ENCODE measurements at places on chromosomes 13 and 19.

DNA sequence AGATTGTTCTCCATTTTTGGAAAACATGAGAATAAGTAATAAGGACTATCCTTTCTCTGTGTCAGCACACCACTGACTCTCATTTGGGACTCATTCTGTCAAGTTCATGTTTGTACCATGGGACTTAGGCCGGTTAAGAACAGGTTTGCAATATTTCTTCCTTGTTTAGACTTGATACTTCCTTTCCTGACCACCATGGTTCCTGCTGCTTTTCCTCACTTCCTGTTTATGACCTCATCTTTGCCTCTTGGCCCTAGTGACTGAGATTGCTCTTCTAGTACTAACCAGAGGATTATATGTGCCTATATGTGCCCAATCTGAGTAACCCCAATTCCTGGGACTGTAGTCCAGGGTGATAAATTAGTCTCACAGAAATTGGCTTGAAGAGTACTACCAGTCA lies 32.5 kb upstream of the NDFIP2 start:
- DNase-seq: no peak

GRCh38 chr13:85379433-85379832 lies 419.8 kb downstream of the SLITRK6 start:
- DNase-seq: no peak

GRCh38 chr19:46019270-46019669 lies 3.6 kb downstream of the PGLYRP1 start:
- no peak for DNase-seq

DNA sequence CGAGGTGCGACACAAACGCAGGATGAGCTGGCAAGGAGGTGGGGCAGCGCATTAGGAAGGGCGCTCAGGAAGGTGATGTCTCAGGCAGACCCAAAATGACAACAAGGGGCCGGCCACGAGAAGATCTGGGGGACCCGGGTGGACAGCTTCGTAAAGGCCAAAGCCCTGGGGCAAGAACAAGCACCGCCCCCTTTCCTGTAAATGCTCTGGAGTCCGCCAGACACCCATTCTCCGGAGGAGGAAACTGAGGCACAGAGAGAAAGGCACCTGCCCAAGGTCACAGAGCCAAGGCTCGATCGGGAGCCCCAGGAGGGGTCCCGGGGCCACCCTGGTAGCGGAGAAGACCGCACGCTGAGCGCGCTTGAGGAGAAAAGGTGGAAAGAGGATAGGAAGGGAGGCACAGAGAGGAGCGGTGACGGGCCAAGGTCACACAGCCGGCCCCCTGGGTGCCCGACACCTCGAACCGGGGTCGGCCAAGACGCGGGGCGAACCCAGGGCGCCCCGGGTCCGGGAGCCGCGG lies 571 bp downstream of the SAFB2 start:
- DNase-seq: peak; percentile 19

DNA sequence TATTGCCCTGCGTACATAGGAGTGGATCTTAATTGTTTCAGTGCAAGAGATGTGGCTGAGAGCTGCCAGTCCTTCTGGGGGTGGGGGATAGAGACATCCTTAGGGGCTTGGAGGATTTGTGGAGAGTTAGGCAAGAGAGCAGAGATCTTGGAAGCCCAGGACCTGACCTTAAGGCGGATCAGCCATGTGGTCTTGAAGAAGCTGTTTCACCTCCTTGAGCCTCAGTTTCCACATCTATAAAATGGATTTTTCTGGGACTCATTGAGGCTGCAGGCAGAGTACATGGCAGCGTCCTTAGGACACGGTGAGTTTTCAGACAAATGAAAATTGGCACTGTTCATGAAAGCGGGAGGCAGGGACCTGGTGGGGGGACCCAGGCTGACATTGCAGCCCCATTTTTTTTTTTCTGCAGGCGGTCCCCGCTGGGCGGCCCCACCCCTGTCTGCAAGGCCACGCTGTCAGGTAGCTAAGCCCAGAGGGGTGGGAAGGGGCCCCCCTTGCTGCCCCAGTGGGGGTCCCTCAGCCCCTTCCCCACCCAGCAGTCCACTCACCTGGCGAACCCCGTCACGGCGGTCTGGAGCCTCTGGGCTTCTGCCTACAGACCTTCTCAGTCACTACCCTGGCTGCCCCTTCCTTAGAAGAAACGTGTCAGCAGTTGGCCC lies 30.0 kb downstream of the PDE4A start:
- no peak for DNase-seq

DNA sequence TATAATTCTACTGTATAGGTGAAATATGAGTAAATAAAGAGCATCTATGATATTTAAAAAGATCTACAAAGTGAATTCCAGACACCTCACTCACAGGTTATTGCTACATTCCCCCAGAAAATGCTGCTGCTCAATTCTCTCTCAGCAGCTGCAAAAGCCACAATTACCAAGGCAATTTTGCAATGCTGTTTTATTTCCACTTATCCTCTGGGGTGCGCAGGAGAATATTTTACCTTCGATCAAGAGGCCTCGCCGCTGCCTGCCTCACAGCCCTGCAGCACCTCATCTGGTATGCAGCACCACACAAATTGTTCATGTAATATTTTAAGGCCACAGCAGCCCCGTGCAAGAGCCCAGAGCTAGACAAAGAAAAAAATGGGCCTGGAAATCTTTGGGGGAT lies 333.2 kb downstream of the DNAJC15 start:
- no peak for DNase-seq

All from CD4-positive, alpha-beta T cell treated with Interleukin-1 beta for 1 hour (primary cell).